ENCODE measurements at places on chromosomes 16 and 17.

DNA sequence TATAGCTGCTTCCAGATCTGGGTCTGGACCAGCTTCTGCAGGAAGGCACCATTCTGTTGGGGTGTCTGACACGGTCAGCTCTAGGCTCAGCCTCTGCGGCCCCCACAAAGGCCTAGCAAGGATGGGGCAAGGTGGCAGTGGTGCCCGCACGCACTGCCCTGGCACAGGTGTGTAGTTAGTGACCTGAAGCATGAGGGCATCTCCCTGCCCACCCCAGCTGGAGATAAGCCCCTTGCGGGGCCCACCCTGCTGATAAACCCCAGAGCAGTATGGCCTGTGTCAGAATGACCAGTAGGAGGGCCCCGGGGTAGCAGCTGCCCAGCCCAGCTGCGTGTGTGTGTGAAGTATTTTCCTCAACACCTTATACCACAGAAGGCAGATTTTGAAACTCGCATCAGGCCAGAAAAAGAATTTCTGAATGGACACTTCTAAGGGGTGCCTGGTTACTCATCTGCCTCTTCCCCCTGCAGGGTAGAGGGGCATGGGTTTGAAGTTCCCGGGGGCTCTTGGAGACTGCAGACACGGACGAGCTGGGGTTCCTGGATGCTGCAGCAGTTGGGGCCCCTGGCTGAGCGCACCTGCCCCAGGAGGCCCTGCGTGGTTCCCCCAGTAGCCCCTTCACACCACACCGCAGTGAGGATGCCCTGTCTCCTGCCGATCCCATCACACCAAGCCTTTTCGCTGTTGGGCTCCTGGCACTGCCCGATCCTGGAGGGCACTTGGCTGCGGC is 4.5 kb downstream of the ARHGDIA start:
- peaks cover 48% of the 10 kb centered on the region for H3K4me1 ChIP-seq
- H3K4me3 ChIP-seq = no peak overlapping the region
- H3K27ac ChIP-seq = peak overlapping the region; percentile 90

DNA sequence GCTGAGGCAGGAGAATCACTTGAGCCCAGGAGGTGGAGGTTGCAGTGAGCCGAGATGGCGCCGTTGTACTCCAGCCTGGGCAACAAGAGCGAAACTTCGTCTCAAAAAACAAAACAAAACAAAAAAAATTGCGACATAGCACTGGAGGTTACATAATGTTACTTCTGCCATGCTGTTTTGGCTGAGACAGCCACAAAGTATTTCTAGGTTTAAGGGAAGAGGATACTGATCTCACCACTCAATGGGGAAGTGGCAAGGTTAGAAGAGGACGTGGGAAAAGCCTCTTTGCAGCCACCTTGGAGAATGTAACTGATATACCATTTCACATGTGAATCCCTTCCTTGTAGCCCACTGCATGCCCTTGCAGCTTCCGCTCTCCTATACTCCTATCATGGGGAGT is 131.2 kb upstream of the NLRP1 start:
- no peaks in the 10 kb centered on the region for H3K36me3 ChIP-seq
- no peaks in the 10 kb centered on the region for H3K4me1 ChIP-seq
- H3K27me3 ChIP-seq = no peaks in the 10 kb centered on the region
- H3K4me3 ChIP-seq = no peak overlapping the region

DNA sequence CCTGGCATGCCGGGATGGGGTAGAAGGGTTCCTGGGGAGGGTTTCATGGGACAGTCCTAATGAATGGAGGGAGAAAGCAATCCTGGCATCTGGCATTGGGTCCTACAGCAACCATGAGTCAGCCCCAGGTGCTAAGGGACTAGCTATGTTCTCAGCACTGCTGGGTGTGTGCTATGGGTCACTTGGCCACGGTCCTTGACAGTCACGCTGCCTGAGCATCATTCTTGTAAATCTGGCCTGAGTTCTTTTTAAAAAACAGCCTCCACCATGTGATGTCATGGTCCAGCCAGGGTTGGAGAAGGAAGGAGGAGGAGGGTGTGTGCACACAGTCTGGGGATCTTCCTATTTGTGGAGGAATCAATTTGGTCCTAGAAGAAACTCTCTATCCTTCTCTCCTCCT is 6.2 kb upstream of the RAMP2 start:
- no peak overlapping the region for H3K4me3 ChIP-seq
- H3K27ac ChIP-seq = no peak overlapping the region
- H3K27me3 ChIP-seq = no peaks in the 10 kb centered on the region

GRCh38 chr17:44402564-44403172 is 13.2 kb upstream of the ITGA2B start:
- H3K27me3 ChIP-seq = no peaks in the 10 kb centered on the region
- no peak overlapping the region for H3K27ac ChIP-seq
- peaks cover 4% of the 10 kb centered on the region for H3K36me3 ChIP-seq
- DNase-seq = no peak
- no peak overlapping the region for H3K4me3 ChIP-seq

GRCh38 chr16:13560151-13560550 is 359.8 kb upstream of the ERCC4 start:
- H3K4me3 ChIP-seq = no peak overlapping the region
- no peaks in the 10 kb centered on the region for H3K27me3 ChIP-seq
- peak; percentile 9 for DNase-seq
- H3K4me1 ChIP-seq = no peaks in the 10 kb centered on the region
- H3K36me3 ChIP-seq = no peaks in the 10 kb centered on the region
